ENCODE measurements at places on chromosomes 12 and 14.

DNA sequence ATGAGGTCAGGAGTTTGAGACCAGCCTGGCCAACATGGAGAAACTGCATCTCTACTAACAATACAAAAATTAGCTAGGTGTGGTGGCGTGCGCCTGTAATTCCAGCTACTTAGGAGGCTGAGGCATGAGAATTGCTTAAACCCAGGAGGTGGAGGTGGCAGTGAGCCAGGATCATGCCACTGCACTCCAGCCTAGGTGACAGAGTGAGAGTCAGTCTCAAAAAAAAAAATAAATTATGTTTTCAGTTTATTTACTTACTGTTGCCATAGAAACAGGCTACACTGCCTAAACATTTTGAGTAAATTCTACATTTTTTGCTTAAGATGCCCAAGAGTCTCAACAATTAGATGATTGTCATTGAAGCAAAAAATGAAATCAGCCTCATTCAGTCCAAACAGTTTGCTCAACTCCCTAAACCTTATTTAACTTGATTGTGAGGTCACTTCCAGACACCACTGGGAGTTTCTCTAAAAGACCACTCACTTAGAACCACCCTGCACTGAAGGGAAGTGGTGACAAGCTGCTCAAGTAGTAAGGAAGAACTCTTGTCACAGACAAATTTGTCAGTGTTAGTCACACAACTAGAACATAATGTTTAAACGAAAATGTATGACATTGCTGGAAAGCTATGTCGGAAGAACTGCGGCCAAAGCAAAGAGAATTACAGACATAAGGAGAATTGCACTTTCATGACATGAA lies 9.8 kb upstream of the GNPNAT1 start:
- no peak for DNase-seq

DNA sequence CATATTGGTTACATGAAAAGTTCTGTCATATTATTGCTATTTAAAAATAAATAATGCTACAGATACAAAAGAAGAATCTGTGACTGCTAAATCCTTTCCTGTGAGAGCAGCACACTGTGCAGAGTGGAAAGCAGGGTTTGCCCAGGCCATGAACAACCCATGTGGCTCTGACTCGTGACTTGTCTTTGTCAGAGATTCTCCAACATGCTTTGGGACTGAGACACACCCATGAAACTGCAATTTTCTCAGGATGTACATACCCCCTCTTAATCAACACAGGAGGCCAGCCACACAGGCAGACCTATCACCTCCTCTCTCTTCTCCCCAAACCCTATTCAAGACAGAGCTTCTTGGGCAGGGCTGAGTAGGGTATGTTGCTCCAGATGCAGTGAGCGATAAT lies 96.8 kb upstream of the NTF3 start:
- DNase-seq, result no peak

- DNase-seq, result no peak
Observed at GRCh38 chr14:96351986-96352385, 11.2 kb downstream of the ATG2B start.

- no peak for DNase-seq
Observed at GRCh38 chr12:108120863-108121165, 8.3 kb upstream of the WSCD2 start.

- no peak for DNase-seq
Observed at GRCh38 chr12:14716848-14717444, 20.5 kb upstream of the GUCY2C start.

GRCh38 chr12:114320968-114321367 lies 85.0 kb downstream of the TBX5 start:
- no peak for DNase-seq

GRCh38 chr12:2923057-2923456 lies 32.4 kb downstream of the TULP3 start:
- no peak for DNase-seq

DNA sequence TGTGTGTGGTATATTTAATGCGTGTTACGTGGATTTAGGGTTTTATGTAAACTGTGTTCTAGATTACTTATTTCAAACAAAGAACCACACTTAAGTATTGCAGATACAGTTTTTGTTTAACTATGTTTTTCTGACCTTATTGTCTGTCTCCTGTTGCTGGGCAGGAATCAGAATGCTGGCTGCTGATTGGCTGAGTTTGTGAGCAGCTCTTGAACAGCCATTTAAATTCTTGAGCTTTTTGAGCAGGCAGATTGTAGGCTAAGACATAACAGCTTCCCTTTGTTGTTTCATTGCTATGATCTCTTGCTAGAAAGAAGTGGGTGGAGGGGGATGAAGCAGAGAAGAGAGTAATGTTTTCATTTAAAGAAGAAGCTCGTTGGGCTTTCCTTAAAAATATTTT lies 52.2 kb downstream of the ATF7IP start:
- no peak for DNase-seq

DNA sequence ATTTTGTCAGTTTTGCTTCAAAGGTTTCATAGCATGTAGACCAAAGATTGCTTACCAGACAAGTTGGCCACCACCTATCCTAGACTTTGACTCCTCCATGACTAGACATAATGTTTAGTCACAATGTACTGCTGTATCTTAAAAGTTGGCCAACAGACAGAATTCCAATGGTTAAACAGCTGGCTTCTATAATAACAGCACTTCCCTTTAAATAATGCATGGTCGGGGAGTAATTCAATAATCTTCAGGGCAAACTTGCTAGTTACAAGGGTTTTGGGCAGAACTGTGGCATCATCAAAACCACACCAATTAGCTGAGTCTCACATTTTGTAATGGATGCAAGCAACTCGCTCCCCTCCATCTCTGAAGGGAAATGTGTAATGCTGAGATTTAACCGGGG lies 56.9 kb downstream of the IGF1 start:
- no peak for DNase-seq

- DNase-seq, result no peak
Observed at GRCh38 chr12:47725893-47726292, 603 bp upstream of the ENDOU start.

DNA sequence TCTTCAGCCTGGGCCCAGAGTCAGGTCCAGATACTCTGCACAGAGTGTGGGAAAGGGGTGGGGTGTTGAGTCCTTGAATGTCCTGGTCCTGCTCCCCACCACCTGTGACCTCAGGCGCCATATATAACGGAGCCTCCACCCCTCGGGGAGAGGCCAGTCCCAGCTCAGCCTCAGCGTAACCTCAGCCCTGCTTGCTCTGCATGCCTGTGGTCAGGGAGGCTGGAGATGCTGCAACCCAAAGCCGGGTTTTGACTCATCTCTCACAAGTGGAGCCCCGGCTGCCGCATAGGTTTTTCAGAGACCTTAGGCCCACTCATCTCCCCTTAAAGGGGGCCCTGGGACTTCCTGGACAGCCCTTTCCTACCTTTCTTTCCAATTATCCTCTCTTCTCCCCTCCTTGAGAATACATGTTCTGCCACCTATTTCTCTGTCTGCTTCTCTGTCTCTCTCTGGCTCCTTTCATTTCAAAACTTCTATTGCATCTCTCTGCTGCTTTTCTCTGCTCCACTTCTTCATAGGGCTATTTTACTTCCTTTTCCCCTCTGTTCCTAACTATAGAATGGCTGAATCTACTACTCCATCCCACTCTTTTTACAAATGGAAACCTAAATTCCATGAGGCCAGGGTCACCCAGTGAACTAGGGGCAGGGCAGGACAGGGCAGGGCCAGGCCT lies 1.2 kb downstream of the ITGB7 start:
- peak; percentile 48 for DNase-seq

GRCh38 chr12:58523360-58523759 lies 396.9 kb downstream of the LRIG3 start:
- DNase-seq, result no peak

DNA sequence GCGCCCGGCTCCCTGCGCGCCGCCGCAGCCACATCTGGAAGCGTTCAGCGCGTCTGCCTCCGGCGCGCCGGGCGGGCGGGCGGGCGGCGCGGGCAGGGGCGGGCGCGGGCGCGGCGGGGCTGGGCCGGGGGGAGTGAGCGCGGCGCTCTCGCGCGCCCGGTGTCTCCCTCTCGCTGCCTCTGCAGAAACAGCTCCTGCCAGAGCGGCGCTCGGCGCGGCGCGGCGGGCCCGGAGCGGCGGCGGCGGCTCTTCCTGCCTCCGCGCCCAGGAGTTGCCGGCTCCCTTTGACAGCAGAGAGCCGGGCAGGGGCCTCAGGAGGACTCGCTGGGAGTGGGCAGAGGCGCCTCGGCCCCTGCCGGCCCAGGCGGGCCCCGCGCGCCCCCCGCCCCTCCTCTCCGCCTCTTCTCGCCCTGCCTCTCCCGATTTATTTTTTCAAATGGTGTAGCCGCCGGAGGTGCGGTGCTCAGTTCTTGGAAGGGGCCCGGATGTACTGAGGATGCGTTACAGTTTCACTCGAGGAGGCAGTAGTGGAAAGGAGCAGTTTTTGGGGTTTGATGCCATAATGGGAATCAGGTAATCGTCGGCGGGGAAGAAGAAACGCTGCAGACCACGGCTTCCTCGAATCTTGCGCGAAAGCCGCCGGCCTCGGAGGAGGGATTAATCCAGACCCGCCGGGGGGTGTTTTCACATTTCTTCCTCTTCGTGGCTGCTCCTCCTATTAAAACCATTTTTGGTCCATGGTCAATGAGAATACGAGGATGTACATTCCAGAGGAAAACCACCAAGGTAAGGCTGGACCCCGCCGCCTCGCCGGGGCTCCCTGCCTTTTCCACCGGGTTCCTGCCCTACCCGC lies at the start of gene CACNA1C:
CACNA1C (plus strand) TSS at position 162 of the 853 bp plus-strand sequence; CDS start at position 738, 576 bp downstream.
- no peak for DNase-seq

DNA sequence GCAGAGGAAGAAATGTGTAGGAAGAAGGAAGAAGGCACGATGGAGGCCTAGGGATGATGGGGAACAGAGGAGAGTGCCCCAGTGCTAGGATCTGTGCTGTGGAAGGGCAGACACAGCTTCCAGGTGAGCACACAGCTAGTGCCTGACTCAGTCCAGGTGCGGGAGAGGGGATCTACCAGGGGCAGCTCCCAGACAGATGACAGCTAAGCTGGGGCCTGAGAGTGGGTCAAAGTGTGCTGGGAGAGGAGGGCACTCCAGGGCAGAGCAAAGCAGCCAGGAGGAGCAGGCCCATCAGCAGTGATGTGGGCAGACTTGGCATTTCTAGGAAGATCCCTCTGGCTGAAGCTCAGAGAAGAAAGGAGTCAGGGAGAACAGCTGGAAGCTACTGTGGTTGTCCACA lies 36.7 kb downstream of the LRTM2 start:
- no peak for DNase-seq

GRCh38 chr14:100434911-100435438 lies 111.8 kb downstream of the SLC25A47 start:
- DNase-seq, result no peak

GRCh38 chr12:7959701-7960121 lies 23.7 kb upstream of the SLC2A3 start:
- DNase-seq, result no peak

DNA sequence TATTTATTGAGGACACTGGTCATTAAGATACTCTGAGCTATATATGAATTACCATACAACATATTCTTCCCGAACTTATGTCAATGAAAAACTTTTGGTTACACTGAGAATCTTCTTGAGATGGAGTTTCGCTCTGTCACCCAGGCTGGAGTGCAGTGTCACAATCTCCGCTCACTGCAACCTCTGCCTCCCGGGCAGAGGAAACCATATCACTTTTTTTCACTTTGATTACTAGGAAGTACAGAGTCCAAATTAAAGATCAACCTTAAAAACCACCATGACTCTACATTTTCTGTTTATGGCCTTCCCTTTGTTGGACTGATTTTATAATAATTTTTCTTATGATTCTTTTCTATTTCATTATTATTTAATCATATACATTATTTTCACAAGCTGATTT lies 336.5 kb downstream of the FSCB start:
- no peak for DNase-seq

DNA sequence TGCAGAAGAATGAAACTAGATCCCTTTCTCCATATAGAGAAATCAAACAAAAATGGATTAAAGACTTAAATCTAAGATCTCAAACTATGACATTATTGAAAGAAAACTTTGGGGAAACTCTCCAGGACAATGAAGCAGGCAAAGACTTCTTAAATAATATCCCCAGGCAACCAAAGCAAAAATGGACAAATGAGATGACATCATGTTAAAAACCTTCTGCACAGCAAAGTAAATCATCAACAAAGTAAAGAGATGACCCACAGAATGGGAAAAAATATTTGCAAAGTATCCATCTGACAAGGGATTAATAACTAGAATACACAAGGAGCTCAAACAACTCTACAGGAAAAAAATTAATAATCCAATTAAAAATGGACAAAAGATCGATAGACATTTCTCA lies 101.0 kb downstream of the RALGAPA1 start:
- no peak for DNase-seq

DNA sequence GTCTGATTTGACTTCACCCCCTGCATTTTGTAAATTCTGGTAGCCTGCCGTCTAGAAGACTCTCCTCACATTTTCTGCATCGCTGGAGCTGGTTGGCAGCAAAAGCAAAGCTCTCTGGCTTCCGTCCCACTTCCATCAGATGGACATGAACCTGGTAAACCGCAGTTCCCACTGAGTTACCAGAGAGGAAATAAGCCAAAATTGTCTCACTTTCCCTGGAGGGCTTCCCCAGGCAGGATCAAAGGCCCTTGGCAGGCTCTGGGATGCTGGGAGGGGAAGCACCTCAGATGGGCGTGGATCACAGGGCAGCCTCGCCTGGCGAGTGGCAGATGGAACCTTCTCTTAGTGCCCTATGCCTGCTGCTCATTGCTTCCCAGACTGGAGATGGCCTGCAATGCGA lies 243.5 kb downstream of the TMEM132C start:
- no peak for DNase-seq

DNA sequence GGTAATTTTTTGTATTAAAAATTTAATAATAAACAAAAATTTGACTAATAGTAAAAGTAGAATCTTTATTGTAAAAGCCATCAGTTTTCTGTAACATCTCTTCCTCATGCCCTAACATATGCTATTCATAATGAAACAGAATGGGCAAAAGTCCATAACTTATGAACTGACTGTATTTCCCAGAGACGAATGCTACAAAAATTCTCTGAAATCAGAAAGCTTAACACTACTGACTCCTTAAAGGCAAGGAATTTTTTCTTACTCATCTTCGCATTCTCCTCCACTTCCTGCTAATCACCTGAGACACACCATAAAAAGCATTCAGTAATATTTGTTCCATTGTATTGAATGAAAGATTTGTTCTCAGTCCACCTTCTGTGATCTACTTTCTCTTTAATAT lies 17.6 kb downstream of the MON2 start:
- DNase-seq, result no peak

DNA sequence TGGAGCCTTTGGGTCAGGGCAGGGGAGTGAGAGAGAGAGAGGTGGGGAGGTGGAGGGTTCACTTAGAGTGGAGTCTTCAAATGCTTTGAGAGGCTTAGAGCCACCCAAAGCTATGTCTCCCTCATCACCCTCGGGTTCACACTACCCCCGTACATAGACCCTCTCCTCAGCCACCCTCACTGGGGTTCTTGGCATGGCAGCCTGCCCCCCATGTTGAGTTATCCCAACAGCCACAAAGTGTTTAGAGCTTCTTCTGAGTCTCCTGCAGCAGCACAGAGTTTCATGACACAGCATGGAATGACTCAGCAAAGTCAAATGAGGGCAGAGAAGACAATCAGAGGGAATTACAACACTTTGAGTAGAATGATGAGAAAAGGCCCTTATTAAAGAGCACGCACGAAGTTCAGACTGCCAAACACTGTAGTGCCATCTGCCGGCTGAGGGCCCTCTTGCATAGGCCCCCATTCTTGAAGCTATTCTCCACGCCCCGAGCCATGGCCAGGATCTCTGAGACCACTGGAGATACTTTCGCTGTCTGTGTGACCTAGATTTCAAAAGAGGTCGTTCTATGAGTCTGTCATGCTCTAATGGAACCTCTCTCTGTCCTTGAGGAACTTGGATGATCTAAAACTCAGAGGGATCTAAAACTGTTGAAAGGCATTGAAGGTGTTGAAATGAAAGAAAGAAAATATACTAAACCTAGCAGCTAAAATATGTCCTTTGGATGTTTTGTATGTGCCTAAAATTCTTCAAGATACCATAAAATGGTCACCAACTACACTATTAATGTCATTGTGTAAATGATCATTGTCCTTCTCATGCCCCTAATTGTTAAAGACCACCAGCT lies 221.9 kb downstream of the PELI2 start:
- DNase-seq, result no peak

Data from stimulated activated CD8-positive, alpha-beta memory T cell treated with anti-CD3 and anti-CD28 coated beads, Interleukin-4, amount 100 ng/mL, for 4 hours (primary cell).